ENCODE measurements at places on chromosomes 7 and 10.

DNA sequence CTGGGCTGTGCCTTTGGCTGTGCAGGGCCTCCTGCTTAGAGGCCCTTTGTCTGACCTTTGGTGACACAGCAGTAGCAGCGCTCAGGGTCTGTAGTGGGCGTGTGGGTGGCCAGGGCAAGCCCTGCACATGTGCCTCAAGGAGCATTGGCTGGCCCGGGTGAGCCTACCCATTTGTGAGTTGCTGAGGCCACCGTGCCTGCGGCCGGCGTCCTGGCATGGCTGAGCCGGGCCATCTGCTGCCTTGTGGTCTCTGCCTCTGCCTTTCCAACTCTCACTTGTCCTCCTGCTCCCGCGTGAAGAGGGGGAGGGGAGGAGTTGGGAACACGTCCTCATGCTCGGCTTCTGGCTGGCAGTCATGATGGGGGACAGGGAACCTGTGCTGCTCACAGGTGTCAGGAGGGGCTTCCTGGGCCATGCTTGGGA lies 9.2 kb upstream of the ORAI2 start:
- no peak for DNase-seq

GRCh38 chr10:7891634-7892033 lies 73.3 kb downstream of the TAF3 start:
- DNase-seq = no peak

GRCh38 chr7:43954524-43955228 lies 28.4 kb downstream of the UBE2D4 start:
- DNase-seq = no peak

- DNase-seq = no peak
These were observed 23.5 kb downstream of the DDX50 start for GRCh38 chr10:68924593-68924992.

DNA sequence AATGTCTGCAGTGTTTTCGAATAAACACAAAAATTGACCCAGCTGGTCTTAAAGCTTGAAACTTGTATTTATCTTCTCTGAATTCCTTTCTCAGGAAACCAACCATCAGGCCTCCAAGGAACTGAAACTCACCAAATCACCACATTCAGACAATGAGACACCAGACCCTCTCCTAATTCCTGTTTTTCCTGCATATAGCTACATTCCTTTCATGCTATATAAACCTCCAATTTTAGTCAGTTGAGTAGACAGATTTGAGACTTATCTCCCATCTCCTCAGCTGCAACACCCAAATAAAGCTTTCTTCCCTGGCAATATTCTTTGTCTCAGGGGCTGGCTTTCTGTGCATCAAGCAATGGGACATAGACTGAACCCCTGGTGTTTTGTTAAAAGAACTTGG lies 317.0 kb downstream of the CACNA2D1 start:
- DNase-seq = no peak

DNA sequence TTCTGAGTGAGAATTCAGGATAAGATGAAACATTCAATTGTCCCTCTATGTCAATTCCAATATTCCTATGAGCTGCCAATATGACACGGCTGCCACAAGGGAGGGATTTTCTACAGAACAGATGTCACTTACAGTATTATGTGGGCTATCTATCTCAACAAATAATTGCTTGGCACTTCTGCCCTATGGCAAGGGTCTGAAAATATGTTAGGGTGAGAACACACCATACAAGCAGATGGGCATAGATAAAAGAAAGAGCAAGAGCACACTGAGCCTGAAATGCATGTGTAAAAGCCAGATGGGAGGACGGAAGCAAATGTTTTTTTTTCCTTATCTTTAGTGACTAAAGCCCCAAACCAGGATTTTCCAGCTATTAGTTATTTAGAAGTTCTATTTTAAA lies 70.1 kb upstream of the TFEC start:
- no peak for DNase-seq

DNA sequence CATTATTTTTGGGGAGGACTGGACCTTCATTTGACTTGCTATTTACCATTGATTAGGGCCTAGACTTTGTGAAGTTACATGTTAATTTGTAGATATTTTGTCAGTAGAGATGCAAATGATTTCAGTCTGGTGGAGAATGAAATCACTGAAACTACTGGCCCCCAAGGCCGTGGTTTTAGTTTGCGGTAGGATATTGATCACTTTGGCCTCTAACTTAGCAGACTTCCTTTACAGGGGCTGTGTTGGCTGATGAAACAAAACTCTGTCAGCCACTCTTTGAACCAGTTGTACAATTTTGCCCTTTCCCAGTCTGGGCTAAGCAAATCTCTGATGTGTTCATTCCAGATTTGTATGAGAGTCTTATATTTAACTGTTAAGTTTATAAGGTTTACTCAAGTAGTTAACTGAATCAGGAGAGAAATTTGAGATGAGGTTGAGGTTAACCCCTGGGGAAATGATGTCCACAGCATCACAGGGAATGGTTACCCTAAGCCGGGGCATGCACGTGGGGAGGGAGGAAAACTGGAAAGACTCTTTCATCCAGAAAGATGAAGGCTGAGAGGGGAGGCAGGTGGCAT lies 105.7 kb upstream of the INSIG1 start:
- DNase-seq = no peak

GRCh38 chr10:103278537-103278823 lies 1.5 kb downstream of the INA start:
- no peak for DNase-seq

DNA sequence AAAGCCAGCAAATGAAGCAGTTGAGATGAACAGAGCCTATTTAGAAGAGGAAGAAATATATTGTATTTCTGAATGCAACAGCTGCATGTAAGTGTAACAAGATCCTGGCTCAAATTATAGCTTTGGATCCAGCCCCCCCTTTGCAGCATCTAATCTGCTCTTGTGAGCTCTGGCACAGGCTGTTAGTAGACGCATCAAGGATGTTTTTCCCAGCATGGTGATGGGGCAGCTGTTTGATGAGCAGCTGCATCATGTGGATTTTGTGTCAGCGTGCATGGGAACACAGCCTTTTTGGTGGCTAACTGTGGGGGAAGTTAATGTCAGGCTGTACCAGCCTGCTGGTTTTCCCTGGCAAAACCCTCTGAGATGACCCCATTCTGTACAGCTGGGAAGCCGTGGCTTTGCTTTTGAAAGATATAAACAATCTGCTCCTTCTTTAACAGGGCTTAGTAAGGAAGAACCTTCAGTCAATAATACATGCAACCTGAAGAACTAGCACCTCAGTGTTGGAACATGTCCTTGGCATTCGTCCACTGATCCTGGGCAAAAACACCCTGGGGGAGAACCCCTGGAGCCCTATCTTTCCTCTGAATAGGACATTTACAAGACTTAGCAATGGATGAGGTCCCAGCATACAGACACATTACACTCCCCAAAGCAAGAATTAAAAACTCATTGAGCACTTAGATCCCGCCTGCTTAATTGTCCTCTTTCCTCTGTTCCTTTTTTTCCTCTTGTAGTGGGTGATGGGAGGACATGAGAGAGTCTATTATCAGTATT lies 70.6 kb downstream of the NPS start:
- no peak for DNase-seq

DNA sequence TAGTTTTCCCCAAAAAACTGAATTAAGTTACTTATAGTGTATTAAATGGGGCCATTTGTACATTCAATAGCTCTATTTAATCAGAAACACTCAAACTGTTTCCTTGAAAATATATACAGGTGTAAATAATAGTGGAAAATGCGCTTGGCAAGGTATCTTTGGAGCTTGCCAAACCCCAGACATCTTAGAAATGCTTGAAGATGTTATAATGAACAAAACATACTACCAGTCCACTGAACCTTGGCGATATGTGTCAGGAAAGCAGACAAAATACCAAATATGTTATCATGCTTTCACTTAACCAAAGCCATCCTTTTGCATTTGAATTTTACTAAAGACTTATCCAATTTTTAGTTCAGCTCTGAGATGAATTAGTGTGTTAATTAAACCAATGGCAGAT lies 352.7 kb upstream of the SEMA3A start:
- no peak for DNase-seq
